Astrocyte of the cerebellum (primary cell): ENCODE measurements at places on chromosomes 12 and 14.

DNA sequence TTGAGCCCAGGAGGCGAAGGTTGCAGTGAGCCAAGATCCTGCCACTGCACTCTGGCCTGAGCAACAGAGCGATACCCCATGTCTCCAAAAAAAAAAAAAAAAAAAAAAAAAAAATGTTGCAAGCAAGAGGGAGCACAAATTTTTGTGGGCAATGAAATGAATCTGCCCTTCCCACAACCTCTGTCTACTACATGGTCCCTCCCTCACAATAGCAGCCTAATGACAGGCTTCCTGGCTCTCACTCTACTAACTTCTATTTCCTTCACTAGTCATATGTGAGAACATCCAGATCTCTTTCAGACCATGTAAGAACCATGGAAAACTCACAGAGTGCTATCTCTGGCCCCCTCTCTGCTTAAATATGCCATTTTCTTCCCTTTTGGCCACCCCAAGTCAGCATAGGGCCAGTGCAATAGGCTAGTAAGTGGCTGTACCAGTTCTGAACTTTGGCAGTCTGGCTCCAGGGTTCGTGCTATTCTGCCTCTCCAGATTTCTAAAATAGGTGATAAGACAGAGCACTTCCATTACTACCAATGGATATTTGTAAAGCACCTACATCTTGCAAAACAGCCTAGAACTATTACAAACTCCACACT lies 7.1 kb downstream of the OSBPL8 start:
- no peak for DNase-seq

DNA sequence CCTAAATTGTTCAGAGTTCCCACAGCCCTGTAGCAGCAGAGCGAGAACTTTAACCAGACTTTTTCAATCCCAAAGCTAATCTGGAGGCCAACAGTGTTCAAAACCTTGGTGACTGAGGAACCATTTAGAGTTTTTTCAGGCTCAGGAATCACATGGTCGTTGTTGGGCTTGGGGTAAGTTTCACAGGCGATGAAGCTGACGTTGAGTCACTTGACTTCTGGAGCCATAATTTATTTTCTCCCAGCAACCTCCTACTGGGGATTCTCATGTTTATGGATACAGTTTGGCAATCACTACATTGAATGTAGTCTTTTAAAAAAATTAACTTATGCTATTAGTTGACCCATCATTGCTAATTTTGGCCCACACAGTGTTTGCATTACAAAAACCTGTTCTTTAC lies 34.5 kb downstream of the SSPN start:
- no peak for DNase-seq

- DNase-seq: no peak
Measured at GRCh38 chr14:95322651-95323050, 2.9 kb upstream of the CLMN start.

DNA sequence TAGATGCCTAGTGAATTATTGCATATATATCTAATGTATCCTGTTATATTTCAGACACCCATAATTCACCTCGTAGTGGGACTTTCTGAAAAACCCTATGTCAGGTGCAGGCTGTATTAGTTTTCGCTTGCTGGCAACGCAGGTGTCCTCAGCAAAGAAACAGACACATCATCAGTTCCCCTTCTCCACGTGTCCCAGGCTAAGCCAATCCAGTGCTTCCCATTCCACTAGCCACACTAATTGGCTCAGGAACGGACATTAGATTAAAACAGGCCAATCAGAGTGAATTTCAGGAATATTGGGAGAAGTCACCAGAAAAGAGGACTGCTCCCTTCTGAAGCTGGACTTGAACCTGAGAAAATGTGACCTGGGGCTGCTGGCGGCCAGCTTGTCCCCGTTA lies 151.3 kb downstream of the PTPN11 start:
- no peak for DNase-seq

GRCh38 chr14:91956616-91957015 lies 9.1 kb upstream of the FBLN5 start:
- no peak for DNase-seq
